Stimulated activated CD4-positive, alpha-beta T cell treated with anti-CD3 and anti-CD28 coated beads, Interleukin-12 subunit alpha, Interleukin-12 subunit beta, amount 100 ng/mL, for 24 hours (primary cell): ENCODE measurements at places on chromosomes 3 and 15.
A peak's percentile ranks its signal among the peaks of the same experiment; 100 is the strongest.

GRCh38 chr3:134020135-134020680 is 9.5 kb downstream of the SLCO2A1 start:
- DNase-seq, result no peak

GRCh38 chr3:130826516-130827182 is 67.2 kb upstream of the ATP2C1 start:
- DNase-seq, result no peak

DNA sequence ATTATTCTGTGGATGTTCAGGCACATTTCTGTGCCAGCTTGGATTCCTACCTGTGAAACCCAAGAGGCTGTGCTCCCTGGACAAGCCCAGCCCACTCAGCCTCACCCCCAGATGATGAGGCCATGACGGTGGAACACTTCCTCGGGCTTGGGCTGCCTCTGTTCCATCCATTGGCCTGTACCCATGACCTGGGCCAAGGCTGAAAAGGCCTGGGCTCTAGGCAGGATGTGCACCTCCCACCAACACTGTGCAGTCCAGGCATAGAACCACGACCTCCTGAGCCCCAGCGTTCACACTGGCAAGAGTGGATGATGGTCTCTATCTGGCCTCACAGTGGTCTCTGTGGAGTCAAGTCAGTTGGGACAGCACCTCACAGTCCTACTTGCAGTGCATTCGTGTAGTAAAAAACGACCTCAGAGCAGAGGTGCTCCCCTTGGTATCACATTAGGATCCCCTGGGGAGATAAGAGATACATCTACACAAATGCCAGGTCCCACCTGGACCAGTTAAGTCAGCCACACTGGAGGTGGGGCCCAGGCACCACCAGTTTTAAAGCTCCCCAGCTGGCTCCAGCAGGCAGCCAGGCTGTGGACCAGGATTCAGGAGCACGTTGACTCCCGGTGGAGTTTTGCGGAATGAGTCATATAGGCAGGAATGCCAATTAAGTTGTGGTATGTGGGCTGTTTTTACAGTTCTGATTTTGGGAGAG is 39.0 kb upstream of the IGF1R start:
- DNase-seq, result no peak

GRCh38 chr3:183818706-183819624 is 6.4 kb downstream of the MAP6D1 start:
- DNase-seq, result no peak

- no peak for DNase-seq
Measured at GRCh38 chr3:54703923-54704322, 223.9 kb downstream of the LRTM1 start.

- DNase-seq, result no peak
Measured at GRCh38 chr3:156632601-156633000, 41.8 kb upstream of the TIPARP start.

- no peak for DNase-seq
Measured at GRCh38 chr3:42557854-42558253, 23.9 kb downstream of the SEC22C start.

- no peak for DNase-seq
Measured at GRCh38 chr3:50435371-50436113, 67.9 kb downstream of the CACNA2D2 start.

GRCh38 chr3:14125193-14126016 is 553 bp downstream of the TMEM43 start:
- DNase-seq, result peak; percentile 57

DNA sequence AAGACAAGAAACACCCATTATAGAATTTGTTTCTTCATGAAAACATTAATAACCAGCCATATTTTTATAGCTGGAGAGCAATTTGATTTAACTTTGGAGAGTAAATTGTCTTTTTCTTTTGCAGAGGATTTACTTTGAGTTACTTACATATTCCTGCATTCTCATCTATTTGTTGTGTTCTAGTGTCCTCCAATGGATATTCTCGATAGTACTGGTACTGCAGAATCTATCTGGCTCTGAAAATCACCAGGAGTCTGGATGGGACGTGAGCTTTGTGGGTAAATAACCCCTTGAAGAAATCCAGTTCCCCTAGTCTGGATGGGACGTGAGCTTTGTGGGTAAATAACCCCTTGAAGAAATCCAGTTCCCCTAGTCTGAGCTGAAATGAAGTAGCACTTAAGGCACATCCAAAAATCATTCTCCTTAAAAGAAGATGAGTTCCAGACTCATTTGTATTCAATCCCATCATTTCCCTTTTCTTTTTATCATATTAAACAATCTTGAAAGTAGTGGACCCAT is 294.1 kb upstream of the UBE2E2 start:
- DNase-seq, result no peak

DNA sequence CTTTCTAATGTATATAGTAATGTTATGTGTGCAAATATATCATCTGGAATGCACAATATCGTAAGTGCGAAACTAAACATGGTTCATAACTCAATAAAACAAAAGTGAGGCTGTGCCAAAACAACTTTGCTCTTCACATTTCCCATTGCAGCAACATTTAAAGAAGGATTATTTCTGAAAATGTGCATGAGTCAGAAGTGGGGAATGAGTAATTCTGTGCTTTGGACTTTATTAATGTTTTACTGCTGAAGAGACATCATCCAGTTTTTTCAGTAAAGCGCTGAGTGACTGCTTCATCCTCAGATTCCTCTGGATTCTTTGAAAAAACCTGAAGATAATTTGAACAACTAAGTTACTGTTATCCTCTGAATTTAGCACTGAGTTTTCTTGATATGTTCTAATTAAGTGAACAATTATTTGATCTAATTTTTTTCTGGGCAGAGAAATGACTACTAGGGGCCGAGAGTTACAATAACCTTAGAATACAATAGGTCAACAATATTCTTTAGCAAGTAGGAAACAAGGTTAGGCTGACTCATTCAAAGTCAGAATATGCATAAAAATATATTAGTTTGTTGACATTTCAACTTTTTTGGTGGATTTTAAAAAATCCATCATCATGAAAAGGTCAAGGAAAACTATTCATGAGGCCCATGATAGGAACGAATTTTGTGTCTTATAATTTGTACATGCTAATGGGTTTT is 20.0 kb upstream of the PLCL2 start:
- DNase-seq, result no peak

GRCh38 chr3:19471138-19471537 is 322.8 kb downstream of the KCNH8 start:
- no peak for DNase-seq

GRCh38 chr3:11634974-11635612 is 8.6 kb downstream of the VGLL4 start:
- no peak for DNase-seq

DNA sequence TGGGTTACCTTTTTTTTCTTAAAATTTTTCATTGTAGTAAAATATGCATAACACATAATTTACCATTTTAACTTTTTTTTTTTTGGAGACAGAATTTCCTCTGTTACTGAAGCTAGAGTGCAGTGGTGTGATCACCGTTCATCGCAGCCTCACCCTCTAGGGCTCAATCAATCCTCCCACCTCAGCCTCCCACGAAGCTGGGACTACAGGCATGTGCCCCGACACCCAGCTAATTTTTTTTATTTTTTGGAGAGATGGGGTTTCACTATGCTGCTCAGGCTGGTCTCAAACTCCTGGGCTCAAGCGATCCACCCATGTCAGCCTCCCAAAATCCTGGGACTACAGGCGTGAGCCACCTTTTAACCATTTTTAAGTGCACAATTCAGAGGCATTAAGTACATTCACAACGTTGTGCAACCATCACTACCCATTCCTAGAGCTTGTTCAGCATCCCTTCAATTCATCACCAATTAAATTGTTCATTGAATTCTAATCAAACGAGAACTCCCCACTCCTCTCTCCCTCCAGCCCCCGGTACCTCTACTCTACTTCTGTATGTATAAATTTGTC is 44.6 kb downstream of the BHLHE40 start:
- DNase-seq, result no peak

DNA sequence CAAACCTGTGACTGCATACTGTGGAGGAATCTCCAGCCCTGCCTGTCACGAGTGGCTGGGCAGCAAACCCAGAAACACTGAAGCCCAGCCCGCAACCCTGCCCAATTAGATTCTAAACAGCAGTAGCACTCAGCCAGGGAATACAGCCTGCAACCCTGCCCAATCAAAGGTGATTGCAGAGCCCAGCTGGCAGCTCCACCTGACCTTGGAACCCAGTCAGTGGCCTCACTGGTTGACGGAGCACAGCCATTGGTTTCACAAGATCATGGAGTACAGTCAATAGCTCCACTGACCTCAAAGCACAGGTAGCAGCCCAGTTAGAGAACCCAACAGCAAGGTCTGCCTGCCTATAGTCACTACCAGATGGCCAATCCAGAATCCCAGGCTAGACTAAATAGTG is 35.2 kb upstream of the MYLK start:
- no peak for DNase-seq

- no peak for DNase-seq
Measured at GRCh38 chr15:99407716-99408115, 156.4 kb downstream of the LRRC28 start.

DNA sequence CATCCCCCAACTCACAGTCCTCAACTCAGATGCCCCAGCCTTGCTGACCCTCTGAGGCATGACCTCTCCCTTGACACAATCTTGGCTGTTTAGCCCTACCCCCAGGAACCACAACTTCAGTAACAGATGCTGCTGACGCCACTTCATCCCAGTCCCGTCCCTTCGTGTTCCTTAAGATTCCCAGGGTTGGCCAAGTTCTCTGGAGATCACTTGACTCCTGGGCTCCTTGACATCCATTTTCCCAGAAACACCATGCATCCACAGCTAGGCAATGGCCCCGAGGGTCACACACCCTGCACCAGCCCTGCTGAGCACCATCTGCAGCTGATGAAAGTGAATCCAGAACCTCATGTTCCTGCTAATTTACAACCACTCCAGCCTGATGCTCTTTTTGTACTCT is 6.9 kb downstream of the RTP2 start:
- no peak for DNase-seq

DNA sequence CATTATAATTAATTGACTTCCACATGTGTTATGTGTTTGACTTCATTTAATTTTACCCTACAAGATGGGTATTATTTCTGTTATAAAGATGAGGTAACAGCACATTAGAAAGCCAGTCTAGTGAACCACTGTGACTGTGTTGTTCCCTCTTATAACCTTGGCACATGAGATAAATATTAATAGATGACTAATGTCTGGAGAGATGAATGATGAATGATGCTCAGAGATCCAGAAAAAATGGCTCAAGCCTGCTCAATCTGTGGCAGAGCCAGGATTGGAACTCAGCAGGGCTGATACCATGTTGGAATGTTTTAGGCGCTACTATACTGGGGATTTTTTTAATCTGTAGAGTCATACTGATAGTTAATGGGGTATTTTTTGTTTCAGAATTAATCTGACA is 118.8 kb upstream of the PTX3 start:
- DNase-seq, result no peak

GRCh38 chr15:66572146-66572545 is 6.3 kb upstream of the LCTL start:
- no peak for DNase-seq

DNA sequence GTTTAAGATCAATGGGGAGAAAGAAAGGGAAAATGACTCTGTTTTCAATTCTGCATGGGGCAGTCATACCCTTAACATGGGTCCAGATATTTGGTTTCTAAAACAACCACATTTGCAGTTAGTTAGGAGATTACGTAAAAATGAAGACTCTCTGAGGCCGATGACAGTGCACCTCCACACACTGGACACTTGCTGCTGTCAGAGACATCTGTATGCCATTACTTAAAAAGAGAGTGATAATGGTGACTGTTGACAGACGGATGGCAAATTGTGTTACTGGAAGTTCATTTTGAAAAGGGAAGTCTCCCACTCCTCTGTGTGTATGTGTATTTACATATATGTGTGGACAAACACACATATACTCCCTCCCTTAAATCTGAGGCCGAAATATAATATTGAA is 304.5 kb upstream of the SEMA6D start:
- no peak for DNase-seq

- no peak for DNase-seq
Measured at GRCh38 chr3:11001020-11001657, 8.6 kb downstream of the SLC6A1 start.

DNA sequence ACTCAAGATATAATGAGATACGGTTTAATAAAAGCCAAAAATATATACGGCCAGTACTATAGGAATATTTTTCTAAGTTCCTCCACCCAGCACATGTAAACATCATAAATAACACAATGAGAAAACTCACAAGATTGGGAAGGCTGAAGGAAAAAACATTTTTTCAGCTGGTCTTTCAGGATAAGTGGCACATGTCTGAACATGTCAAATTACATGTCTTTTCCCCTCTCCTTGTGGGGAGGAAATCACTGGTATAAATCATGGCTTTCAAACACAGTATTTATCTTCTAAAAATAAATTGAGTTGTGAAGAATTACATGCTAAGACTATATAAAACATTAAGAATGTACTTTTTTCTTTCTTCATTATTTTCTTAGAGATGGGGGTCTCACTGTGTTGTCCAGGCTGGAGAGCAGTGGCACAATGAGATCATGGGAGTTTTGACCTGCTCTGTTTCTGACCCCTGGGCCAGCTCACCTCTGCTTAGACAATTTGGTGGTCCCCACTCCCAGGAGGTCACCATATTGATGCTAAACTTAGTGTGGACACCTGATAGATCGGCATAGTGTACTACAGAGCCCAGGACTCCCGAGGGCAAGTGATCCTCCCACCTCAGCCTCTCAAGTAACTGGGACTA is 32.8 kb downstream of the ETV5 start:
- DNase-seq, result no peak

DNA sequence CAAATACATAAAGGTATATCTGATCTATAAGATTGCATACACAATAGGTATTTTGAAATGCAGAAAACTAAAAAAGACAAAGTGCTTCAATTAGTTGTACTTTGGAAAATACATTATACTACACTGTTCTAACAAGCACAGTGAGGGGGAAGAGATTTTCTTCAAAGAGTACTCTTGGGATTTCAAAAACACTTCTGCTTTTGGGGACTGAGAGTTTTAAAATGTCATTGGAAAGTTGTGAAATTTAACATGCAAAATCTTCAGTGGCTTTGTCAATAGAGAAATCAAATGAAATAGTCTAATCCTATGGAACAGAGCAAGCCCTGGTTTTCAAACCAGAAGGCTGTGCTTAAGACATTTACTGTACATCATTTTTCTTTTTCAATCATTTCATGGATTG is 322.2 kb upstream of the SEMA6D start:
- no peak for DNase-seq

GRCh38 chr3:120163816-120164215 is 69.6 kb upstream of the GSK3B start:
- DNase-seq, result no peak

DNA sequence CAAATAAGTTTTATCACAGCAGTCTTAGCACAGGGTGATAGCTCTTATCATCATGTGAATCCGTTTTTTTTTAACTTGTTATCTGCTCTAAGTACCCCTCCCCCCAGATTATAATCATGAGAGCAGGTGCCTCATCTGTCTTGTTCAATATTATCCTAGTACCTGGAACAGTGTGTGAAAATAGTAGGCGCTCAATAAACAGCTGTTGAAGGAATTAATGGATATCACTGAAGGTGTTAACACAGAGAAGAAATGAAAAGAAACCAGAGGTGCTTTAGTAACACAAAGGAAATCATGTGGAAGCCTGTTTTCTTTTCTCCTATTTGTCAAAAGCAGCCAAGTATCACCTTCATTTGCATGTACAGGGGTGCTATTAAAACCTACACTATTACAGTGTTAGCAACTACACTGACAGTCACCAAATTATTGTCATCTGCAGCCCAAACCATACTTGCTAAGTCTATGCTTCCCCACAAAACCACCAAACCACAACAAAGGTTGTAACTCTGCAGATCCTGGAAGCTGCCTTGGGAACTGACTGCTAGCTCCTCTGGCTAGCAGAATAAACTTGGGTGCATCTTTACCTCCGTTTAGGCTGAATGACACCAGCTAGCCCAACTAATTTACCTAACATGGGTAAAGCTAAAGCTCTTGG is 2.9 kb downstream of the XPC start:
- peak; percentile 29 for DNase-seq
